ENCODE measurements at places on chromosomes 16 and 17.

DNA sequence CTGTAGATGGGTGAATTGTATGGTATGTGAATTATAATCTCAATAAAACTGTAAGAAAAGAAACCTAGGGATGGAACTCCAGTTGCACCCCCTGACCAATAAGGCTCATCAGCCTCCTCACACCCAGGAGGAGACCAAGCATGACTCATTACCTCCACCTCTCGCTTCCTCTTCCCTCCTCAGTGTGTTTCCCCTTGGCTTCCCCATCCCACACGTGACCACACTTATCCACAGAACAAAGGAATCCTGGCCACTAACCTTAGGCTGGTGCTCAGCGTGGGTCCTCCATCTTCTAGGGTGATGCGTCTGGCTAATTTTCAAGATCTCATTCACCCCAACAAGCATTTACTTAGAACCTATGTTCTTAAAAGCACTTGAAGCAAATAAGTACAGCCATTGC is 36.2 kb upstream of the MAP3K14 start:
- DNase-seq = no peak

- DNase-seq = no peak
Observed at GRCh38 chr17:64496348-64496785, 487 bp downstream of the POLG2 start.

- no peak for DNase-seq
Observed at GRCh38 chr17:63519972-63520882, 2.9 kb upstream of the KCNH6 start.

GRCh38 chr17:29621751-29622194 is 939 bp downstream of the CORO6 start:
- DNase-seq = no peak

GRCh38 chr16:83541231-83541630 is 266.5 kb upstream of the HSBP1 start:
- DNase-seq = no peak

DNA sequence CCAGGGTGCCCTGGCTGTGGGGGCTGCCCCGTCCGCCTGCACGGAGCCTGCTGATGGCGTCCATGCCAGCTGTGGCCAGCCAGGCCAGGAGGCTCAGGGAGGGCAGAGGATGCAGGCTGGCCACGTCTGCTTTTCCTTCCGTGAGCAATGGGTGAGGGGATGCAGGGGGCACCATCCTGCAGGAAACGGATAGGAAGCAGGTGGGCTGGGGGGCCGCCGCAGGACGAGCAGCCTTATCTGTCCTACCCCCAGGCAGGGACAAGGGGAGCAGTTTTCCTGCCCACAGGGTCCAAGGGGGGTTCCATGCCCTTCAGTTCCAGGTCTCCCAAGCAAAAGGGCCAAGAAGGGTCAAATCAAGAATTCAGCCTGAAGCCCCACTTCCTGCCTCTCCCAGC is 6.8 kb downstream of the DUS1L start:
- DNase-seq = no peak

DNA sequence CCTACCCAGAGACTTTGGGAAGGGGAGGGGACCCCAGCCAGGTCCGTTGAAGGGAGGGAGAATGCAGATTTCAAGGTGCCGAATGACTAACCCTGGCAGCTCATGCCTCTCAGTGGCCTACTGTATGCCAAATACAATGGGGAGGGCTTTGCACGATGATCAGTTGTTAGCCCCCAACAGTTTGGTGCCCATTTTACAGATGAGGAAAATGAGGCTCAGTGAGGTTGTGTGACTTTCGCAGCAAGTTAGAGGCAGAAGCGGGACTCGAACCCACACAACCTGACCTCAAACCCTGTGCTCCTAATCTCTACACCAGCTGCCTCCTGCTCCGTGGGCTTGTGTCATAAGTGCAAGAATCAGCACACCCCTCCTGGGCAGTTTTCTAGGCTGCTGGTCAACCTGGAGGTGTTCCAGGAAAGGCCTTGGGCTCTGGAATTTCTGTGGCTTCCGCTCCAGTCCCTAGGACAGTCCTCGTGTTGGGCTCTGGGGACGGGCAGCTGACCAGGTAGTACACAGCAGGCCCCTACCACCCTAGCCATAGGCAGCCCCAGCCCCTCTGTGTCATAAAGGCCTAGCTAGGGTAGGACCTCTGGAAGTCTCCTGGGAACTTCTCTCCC is 11.9 kb upstream of the NAGPA start:
- no peak for DNase-seq

- no peak for DNase-seq
Observed at GRCh38 chr17:53472586-53472985, 350.1 kb upstream of the KIF2B start.

- DNase-seq = no peak
Observed at GRCh38 chr17:72205357-72205756, 84.5 kb downstream of the SOX9 start.

- no peak for DNase-seq
Observed at GRCh38 chr16:76389126-76389525, 111.9 kb downstream of the CNTNAP4 start.

- no peak for DNase-seq
Observed at GRCh38 chr17:45200701-45201100, 21.0 kb upstream of the FMNL1 start.
